ENCODE measurements at places on chromosomes 1 and 21.

GRCh38 chr21:41500931-41501381 is 7.0 kb downstream of the TMPRSS2 start:
- DNase-seq = peak; percentile 82

DNA sequence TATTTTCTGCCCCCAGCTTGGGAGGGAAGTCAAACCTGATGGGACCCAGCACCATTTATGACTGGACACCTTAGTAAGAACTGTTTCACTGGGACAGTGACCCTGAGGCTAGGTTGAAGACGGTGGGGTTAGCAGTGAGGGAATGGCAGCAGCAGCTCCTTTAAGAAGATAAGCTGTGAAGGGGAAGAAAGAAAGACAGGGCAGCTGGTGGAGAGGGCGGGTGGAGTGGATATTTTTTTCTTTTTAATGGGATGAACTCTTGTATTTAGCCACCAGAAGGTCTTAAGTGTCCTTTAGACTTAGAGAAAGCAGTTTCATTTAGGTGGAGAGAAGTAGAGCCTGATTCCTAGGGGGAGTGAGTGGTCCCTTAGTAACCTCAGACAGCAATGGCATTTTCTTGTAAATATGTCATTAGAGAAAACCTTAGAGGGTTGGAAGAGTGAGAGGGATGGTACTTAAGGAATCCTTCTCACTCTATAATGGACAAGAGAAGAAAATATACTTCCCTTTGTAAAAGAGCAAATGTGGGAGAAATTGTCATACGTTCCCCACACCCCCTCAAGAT is 187.5 kb downstream of the HHAT start:
- DNase-seq = no peak

GRCh38 chr1:93471911-93472310 is 24.0 kb downstream of the FNBP1L start:
- peak; percentile 6 for DNase-seq

- DNase-seq = no peak
These were observed 349.4 kb downstream of the HLX start for GRCh38 chr1:221228594-221228993.

GRCh38 chr1:12472798-12473551 is 145.0 kb downstream of the DHRS3 start:
- DNase-seq = no peak

GRCh38 chr21:27580276-27580675 is 613.4 kb upstream of the ADAMTS5 start:
- no peak for DNase-seq

All from NCI-H2029 (cell line).